C1 segment of cervical spinal cord (tissue), 14 donors: ENCODE measurements at places on chromosomes 3 and 15.

DNA sequence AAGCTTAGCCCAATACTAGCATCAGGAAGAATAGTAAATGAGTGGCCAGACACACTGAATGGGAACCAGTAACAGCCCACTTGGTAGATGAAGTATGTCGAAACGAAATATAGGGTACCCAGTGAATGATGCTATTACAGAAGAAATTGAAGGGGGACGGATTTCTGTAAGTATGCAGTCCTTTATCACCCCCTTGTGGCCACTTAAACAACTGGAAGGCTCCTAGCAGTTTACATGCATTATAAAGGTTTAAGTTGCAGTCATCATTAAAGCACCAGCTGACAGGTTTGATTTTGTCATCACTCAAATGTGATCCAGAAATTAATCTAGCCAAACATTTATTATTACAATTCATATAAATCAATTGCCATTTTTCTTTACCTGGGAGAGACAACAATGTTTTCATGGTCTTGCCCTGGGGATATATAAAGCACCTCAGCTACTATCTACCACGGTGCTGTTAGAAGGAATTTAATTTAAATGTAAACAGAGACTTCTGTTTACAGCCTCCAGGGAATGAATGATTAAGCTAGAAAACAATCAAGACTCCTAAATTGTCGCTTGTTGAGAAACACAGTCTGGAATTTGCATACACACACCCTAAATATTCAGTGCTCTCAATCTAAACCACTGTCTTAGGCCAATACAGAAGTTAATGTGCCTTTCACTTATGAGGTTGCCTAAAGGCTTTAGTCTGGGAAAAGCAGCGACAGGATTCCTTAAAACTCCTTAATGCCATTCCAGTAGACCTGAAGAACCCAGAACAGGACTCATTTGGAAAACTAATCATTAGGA is 7.8 kb downstream of the EIF1B start:
- DNase-seq = no peak

DNA sequence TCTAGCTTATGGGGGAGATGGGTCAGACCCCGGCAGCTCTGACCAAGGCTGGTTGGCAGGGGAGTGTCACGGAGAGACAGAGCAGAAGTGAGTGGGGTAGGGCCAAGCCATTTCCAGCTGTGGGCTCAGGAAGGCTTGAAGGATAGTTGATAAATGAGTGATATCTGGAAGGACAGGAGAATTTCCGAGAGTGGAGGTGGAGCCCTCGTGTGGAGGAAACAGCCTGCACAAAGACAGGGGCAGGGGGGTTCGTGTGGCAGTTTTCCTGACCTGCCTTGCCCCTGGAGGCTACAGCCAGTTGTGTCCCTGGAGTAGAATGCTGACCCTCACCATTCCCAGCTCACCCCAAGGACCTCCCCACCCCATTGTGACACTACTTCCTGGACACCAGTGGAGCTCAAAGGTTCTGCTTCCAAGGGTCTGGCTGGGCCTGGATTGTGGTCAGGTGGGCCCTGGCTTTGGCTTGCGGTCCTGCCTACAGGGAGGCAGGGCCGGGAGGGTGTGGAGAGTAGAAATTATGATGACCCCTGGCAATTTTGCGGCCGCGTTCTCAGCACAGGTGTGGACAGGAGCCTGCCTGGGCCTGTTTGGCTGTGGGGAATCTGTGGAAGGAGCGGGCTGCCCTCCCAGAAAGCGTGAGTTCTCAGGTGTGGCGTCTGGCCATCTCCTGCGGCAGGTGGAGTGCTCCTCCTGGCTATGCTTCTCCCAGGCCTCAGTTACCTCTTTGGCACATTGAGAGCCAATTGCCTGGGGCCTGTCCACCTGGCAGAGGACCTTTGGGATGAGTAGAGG is at the start of gene SLC22A14:
SLC22A14 (plus strand) TSS at position 400 of the 792 bp plus-strand sequence. CDS start 23,733 bp downstream, outside the sequence.
- DNase-seq = no peak

DNA sequence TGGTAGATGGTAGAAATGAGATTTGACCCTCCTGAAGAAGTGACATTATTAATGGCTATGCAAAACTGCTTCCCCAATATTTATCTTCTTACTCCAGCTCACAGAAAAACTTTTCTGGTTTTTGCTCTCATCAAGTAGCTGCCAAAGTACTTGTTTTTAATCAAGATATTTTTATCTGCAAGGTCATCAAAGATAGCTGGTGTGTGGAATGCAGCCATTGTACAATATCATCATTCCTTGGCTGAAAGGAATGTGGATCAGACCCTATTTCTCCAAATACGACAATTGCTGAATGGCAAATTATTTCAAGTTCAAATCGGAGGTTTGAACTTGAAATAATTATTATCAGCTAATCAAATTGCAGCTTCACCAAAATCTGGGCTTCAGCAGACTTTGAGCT is 126.9 kb upstream of the SLC7A14 start:
- DNase-seq = no peak

GRCh38 chr15:29835301-29835700 is 13.0 kb upstream of the TJP1 start:
- no peak for DNase-seq

- DNase-seq = no peak
These were observed 47.6 kb downstream of the SSR3 start for GRCh38 chr3:156507285-156507684.

GRCh38 chr3:89227634-89228033 is 120.2 kb downstream of the EPHA3 start:
- DNase-seq = no peak

DNA sequence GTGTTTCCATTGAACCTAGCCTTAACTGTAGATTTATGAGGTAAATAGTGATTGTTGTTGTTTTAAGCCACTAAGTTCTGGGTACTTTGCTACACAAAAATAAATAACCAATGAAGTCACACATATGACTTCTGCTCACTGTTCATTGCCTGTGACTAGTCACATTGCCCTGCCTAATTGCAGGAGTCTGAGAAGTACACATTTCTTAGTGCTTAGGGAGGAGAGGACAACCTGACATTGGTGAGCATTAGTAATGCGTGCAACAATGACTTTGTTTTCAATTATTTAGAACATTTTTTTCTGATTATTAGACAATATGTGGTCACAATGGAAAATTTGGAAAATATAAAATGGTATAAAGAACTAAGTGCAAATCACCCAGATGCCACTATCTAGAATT is 133.2 kb upstream of the DAZL start:
- DNase-seq = no peak

DNA sequence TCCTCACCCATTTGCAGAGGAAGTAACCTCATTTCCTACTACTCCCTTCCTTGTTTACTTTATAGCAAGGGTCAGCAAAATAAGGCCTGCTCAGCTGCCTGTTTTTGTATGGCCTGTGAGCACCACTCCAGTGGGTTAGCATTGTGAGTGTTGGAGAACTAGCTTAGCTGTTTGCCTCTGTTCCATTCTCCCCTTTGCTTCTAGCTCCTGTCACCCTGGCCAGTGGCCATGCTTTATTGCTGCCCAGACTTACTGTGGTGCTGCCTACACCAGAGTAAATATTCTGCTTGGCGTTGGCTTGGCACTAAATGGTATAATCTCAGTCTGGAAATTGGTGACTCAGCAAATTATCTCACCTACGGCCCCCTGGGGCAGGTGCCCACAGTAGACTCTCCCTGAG is 8.8 kb downstream of the PDCD6IP start:
- DNase-seq = no peak

DNA sequence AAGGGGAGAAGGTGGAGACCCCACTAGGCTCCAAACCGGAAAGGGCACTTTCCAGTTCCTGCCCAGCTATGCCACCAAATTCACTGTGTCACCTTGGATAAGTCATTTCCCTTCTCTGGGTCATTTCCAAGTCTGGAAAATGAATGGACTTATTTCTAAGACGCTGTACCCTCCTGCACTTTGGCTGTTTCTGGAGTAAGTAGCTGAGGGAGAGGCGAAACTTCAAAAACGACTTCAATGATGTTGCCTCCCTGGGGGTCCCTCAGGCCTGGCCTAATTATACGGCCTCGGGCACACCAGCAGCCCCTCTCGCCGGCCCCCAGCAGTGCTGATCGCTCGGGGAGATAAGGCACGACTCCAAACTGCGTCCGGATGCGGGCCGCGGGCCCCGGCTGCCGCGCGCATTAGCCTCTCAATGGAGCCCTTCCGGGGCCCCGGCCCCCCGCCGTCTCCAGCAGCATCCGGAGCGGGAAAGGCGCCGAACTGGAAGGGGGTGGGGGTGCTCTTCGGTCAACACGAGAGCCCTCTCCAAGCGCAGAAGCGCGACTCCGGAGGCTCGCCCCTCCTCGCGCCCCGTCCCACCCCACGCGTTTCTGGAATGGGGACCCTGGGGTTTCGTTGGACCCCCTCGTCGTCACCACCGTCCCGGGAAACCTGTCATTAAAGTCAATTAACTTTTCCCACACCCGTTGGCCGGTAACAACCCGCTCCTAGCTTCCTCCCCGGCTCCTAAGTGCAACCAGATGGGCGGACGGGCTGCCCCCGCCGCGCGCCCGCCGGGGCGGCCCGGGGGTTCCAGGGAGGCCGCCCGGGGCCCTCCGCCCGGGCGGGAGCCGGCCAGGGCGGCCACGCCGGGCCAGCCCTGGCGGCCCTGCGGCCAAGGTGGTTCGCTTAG is 4.8 kb downstream of the HES1 start:
- DNase-seq = no peak

- no peak for DNase-seq
These were observed 7.0 kb upstream of the C15orf40 start for GRCh38 chr15:83018436-83018835.

GRCh38 chr3:180306691-180307090 is 270.0 kb upstream of the PEX5L start:
- DNase-seq = no peak

GRCh38 chr3:71064956-71065763 is 518.4 kb downstream of the FOXP1 start:
- DNase-seq = peak; percentile 75

DNA sequence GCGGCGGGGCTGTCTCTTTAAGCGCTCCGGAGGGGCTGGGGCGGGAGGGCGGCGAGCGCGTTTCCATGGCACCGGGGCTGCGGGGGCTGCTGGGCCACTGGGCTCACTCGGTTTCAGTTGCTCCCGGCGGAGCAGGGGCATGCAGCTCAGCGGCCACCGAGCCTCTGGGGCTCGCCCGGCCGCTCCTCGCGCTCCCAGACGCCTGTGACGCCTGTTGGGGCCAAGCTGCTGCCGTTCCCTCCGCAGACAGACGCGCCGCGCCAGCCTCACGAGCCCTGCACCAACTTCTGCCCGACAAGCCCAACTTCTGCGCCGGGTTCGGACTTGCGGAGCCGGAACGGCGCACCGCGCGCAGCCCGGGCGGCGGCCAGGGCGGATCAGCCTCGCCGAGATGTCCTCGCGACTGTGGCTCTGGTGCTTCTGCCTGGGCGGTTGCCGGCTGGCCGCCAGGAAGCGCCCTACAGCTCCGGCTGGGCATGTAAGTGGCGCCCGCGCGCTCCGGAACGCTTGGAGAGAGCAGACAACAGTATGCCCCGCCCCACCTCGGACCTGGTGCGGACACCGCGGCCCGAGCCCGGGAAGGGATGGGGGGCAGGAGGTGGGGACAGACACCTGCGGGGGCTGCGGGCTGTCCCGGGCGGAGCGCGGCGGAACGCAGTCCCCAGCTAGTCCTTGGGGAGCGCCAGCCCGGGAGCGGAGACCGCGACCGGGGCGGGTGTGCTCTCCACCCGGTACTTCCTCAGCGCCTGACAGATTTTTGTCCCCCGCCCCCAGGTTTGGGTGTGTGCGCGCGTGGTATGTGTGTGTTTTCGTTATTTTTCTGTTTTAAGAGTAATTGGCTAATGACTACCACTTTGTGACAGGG is 154.1 kb upstream of the GOLIM4 start:
- peak; percentile 66 for DNase-seq

- peak; percentile 51 for DNase-seq
These were observed 50.6 kb upstream of the ZNF385D start for GRCh38 chr3:21801631-21802030.
